Activated T-cell treated with anti-CD3 and anti-CD28 coated beads, Interleukin-2, amount 50 U/mL, for 24 hours (primary cell): ENCODE measurements at places on chromosomes 11 and 22.

DNA sequence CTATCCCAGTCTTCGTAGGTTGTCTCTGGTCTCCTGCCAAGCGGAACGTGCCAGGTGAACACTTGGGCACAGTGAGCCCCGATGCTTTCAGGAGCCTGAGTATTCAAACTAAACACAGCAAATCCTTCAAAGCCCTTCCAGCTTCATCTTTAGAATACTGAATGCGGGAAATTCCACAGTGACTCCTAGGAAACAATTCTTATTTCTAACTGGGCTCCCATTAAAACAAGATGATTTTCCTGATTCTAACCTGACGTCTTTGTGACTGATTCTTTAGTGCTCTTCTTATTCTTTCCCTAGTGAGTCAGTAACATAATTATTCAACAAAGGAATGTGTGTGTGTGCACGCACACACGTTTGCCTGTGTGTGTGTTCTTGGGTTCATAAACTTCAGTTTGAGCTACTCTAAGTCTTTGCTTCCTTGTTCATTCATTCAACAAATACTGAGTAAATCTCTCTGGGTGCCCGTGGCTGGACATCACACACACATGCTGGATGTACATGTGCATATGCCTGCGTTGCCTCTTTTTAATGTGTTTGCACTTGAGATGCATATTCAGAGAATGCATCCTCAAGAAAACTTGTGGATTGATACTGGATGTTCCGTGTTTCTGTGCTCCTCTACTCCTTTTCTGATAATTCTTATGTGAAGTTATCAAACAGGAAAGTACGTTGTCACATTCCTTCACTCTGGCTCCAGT, 134.5 kb downstream of the WNT7B start:
- DNase-seq, result no peak

GRCh38 chr11:94934362-94934761, 39.0 kb downstream of the CWC15 start:
- DNase-seq, result no peak

DNA sequence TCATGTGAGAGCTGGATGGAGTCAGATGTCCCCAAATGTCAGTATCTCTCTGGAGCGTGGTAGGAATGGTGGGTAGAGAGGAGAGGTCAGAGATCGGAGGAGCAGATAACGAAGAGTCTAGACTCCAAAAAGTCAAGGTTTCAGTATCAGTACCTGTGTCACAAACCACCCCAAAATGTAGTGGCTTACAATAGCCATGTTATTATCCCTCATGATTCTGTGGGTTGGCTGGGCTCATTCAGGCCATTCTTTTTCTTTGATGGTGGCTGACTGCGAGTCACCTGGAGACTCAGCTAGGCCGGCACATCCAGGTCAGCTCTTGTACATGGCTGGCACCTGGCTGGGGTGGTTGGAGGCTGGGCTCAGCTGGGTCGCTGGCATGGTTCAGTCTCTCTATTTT, 7.3 kb upstream of the SSTR3 start:
- DNase-seq, result no peak

- DNase-seq, result peak; percentile 17
These were observed 1075.9 kb downstream of the BRD1 start for GRCh38 chr22:48751539-48752437.

DNA sequence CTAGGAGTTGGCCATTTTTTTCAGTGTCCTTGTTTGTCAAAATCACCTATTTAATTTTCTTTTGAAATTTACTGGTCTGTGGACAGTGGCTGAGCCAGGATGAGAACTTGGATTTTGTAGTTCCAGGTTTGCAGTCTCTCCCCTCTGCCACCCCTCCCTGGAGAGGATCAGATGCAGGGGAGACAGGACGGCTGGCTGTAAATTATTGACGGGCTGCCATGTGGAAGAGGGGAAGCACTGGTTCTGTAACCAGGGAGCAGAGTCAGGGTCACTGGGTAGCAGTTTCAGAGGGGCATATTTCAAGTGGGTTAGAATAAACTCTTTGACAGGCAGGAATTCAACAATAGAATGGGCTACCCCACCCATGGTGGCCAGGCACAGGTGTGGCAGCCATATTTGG, 20.6 kb upstream of the YWHAH start:
- DNase-seq, result no peak

DNA sequence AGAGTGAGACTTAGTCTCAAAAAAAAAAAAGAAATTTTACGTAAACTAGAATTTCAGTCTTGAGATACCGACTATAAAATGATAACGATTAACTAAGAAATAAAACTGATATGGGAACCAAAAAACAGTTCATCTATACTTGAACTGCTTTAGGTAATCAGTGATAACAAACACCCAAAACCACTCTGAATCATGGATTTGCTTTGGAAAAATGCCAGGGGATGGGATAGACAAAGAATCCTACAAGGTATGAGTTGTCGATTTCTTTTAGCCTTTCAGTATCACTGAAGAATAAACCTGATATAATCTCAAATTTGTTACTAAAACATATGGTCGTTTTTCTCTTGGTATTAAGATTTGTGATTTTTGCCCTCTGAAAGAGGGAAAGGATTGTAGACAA, 13.7 kb downstream of the CSTF3 start:
- DNase-seq, result no peak

- DNase-seq, result no peak
These were observed 13.1 kb downstream of the ZBED5 start for GRCh38 chr11:10844796-10845195.

- DNase-seq, result no peak
These were observed 13.0 kb upstream of the MALAT1 start for GRCh38 chr11:65485920-65486219.

- no peak for DNase-seq
These were observed 86.4 kb downstream of the PIWIL4 start for GRCh38 chr11:94653561-94653960.

GRCh38 chr11:67379061-67380058, 6.0 kb upstream of the CLCF1 start:
- DNase-seq, result no peak

GRCh38 chr11:122101625-122102291, 14.3 kb downstream of the BLID start:
- DNase-seq, result no peak

- DNase-seq, result no peak
These were observed 17.5 kb upstream of the ARAP1 start for GRCh38 chr11:72769680-72770079.

DNA sequence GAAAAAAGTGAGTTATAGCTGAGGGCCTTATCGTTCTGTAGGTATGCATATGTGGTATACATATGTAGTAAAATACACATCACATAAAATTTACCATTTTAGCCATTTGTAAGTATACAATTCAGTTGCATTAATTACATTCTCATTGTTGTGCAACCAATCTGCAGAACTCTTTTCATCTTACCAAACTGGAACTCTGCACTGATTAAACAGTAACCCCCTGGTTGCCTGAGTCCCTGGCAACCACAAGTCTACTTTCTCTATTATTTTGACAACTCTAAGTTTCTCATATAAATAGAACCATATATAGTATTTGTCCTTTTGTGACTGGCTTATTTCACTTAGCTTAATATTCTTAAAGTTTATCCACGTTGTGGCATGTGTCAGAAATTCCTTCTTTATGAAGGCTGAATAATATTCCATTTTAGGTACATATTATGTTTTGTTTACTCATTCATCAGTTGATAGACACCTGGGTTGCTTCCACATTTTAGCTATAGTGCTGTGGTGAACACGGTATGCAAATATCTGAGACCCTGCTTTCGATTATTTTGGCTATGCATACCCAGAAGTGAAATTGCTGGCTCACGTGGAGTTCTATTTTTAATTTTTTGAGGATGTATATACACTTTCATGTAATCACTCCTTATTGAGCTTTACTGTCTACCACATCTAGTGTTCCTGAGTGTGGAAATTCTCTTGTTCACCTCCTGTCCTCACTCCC, 1.6 kb upstream of the DDX10 start:
- DNase-seq, result no peak

- no peak for DNase-seq
These were observed 9.5 kb downstream of the SDF2L1 start for GRCh38 chr22:21651521-21652009.

GRCh38 chr22:26770624-26771023, 113.2 kb downstream of the MIAT start:
- no peak for DNase-seq

DNA sequence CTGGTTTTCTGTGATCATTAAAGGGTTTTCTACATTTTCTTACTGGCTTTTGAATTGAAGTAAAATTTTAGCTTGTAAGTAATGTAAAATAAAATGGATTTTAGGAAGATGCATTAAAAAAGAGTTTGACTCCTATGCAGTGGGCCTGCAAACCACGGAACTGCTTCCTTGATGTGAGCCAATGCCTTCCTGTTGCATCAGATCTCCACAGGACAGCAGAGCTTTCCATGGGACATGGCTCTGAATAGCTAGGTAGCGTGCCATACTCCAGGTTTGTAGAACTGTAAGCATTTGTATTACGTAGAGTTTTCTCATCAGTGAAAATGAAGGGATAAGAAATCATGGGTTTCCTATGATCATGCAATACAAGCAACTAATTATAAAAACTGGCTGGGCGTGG, 133.4 kb downstream of the SWAP70 start:
- no peak for DNase-seq

DNA sequence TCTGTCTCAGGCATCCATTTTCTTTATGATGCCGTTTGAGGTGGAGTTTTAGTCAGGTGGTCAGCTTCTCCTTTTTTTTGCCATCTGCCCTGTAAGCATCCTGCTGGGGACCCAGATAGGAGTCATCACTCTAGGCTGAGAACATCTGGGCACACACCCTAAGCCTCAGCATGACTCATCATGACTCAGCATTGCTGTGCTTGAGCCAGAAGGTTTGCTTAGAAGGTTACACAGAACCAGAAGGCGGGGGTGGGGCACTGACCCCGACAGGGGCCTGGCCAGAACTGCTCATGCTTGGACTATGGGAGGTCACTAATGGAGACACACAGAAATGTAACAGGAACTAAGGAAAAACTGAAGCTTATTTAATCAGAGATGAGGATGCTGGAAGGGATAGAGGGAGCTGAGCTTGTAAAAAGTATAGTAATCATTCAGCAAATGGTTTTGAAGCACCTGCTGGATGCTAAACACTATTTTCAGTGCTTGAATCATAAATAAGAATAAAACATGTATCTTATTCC, 10.9 kb upstream of the HBE1 start:
- no peak for DNase-seq

DNA sequence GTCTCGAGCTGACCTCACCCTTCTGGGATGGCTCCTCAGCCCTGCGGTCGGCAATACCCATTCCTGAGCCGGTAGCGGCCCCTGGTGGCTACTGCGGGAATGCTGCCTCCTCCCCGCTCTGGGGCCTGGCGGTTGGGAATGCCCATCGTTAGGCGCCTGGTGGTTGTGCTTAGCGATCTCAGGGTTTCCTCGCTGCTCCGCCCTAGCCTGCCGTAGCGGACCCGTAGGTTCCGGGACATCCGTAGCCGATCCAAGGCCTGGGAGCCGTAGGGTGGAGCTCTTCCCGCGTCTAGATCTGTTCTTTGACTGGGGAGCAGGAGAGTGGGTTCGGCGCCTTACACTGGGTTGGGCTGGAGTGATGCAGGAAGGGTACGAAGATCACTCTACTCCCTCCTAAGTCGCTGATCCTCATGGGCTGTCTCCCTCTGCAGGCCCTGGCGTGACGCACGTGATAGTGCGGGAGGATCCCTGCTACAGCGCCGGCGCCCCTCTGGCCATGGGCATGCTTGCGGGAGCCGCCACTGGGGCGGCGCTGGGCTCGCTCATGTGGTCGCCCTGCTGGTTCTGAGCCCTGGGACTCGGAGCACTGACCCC, 14.8 kb downstream of the PLEKHB1 start:
- DNase-seq, result peak; percentile 94

DNA sequence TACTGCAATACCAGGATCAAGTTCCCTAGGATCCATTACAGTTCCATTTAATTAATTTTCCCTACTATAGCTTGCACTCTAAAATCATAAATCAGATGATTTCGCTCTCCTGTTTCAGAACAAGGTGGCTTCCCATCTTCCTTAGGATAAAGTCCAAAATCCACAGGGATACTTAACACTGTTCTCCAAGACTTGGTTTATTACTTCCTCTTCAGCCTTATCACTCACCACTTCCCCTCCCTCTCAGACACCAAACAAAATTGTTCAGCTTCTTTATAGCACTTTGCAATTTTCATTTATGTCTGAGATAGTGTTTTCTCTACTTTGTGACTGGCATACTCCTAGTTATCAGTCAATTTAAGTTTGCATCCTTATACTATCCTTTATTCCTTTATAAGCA, 124.6 kb downstream of the GRIA4 start:
- no peak for DNase-seq

DNA sequence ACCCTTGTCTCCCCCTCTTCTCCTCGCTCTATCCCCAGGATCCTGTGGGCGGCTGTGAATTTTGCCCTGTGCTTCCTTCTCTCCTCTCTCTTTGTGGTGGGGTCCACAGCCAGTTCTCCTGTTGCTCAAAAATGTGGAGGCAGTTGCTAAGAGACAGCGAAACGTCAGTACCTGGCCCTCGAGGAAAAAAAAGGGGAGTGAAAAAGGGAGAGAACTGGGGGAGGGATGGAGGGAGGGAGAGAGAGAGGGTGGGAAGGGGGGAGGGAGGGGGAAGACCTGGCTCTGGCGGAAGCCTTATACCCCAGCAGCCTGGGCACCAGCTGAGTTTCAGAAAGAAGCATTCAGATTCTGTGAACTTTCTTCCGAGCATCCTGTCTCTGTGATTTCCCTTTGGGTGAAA, 2.1 kb upstream of the LRRC55 start:
- no peak for DNase-seq

- DNase-seq, result no peak
These were observed 79.1 kb downstream of the PICALM start for GRCh38 chr11:85989746-85990145.

DNA sequence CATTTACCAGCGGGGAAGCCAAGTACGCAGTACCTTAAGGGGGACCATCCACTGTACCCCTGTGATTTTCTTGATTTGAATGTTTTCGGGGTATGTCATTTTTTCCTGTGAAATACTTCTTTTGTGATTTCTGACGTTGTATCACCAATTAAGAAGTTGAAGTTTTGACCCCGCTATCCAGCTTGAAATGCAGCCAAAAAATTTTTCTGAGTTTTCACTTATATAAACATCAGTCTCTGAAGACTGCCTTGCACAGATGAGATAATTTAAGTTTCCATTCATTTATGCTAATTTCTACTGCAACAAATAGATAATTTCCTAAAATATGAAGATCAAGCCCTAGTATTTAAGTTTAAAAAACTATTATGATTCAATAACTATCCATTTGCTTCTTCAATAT, 20.0 kb downstream of the CTSC start:
- no peak for DNase-seq

- peak; percentile 48 for DNase-seq
These were observed 14.1 kb downstream of the DCPS start for GRCh38 chr11:126317756-126318573.

- DNase-seq, result no peak
These were observed 13.5 kb upstream of the TUB start for GRCh38 chr11:8067567-8067928.
